ENCODE measurements at places on chromosomes 3 and 15. TPM values are rescaled to one million over a fixed set of nuclear protein-coding genes. Genes with fewer than 3 reads are reported as not detected.

The EPHB1 gene
- 2.6 TPM for total RNA-seq

The CCDC32 gene
- total RNA-seq, result 53.7 TPM

The MOBP gene
- total RNA-seq, result not detected

The SERPINI2 gene
- not detected for total RNA-seq

The CASR gene
- total RNA-seq, result not detected

The HIGD1A gene
- 278 TPM for total RNA-seq

The MUC4 gene
- not detected for total RNA-seq

Data from RPMI7951 (cell line).